ENCODE measurements at places on chromosomes 1 and 21.

DNA sequence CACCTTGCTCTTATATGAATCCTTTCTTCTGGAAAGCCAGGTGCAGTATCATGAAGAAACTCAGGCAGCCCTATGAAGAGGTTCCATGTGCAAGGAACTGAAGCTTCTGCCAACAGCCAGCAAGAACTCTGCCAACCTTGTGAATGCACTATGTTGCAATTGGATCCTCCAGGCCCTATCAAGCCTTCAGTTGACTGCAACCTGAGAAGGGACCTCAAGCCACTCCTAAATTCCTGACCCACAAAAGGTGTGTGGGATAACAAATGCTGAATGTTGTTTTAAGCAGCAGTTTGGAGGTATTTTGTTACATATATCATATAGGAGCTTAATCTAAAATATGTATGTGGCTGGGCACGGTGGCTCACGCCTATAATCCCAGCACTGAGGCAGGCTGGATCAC lies 84.0 kb downstream of the RERE start:
- no peak for DNase-seq

DNA sequence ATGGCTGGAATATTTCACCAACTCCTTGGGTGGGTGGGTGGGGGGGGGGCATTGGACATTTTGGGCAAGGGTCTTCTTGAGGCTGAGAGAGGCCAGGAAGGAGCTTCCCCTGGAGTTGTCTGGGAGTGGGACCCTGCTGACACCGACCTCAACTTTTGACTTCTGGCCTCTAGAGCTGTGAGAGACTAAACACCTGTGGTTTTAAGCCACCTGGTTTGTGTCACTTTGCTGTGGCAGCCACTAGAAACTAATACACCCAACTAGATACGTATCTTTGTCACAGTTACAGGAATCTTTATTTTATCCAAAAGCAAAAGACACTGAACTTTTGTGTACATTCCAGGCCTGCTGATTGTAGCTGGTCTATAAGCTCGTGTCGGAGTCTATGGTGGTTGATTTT lies 9.9 kb upstream of the RIPK4 start:
- DNase-seq, result no peak

DNA sequence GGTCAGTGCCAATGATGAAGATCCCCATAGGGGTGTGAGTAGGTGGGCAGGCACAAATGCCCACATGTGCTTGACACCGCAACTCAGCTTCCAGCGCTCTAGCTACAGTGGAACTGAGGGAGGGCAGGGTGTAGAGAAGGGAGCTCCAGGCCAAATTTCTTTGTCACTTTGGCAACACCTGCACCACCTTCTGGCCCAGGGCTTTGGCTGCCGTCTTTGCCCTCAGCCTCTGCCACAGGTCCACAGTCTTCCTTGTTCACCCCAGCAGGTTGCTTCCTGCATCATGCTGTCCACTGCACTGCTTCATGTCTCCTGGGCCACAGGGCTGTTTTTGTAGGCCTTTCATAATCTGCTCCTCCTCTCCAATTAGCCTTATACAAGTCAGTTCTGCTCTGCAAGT lies 20.4 kb upstream of the FMOD start:
- no peak for DNase-seq

- DNase-seq, result no peak
These were observed 18.9 kb downstream of the CDK18 start for GRCh38 chr1:205523261-205523890.

Data from natural killer cell (primary cell).